ENCODE measurements at places on chromosomes 5 and 9. TPM values are rescaled to one million over a fixed set of nuclear protein-coding genes. Genes with fewer than 3 reads are reported as not detected.

Gene ALDOB
- 1.6 TPM for total RNA-seq

Gene CCDC192
- 1.0 TPM for total RNA-seq

Gene REEP2
- total RNA-seq, result 16.3 TPM

Gene ERBIN
- 123 TPM for total RNA-seq

Gene SLC26A2
- total RNA-seq, result 1,399 TPM

Gene SLC45A2
- total RNA-seq, result 1.0 TPM

Gene SIT1
- total RNA-seq, result 3.3 TPM

Gene EGR1
- total RNA-seq, result 16.8 TPM

Data from mucosa of descending colon (tissue), 3 donors.